ENCODE measurements at places on chromosomes 2 and 18.

GRCh38 chr18:12456441-12456840 is 48.7 kb downstream of the PRELID3A start:
- no peak for DNase-seq

GRCh38 chr2:43340945-43341356 is 114.5 kb upstream of the ZFP36L2 start:
- peak; percentile 34 for DNase-seq

DNA sequence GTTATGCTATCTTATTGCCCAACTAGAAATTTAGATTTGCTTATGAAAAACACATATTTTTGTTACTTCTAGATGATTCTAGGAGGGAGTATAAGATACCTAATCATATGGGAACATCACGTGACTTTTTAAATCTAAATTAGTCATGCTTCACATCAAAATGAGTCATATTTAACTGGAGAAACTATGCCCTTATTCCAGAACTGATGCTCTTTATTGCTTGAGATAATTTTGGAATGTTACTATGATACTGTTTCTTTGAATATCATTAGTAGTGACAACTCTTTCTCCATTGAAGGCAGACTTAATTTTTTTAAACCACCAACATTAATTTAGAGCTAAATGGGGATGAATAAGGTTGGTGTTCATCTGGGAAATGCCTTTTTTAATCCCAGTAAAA is 19.9 kb upstream of the ELAC1 start:
- no peak for DNase-seq

DNA sequence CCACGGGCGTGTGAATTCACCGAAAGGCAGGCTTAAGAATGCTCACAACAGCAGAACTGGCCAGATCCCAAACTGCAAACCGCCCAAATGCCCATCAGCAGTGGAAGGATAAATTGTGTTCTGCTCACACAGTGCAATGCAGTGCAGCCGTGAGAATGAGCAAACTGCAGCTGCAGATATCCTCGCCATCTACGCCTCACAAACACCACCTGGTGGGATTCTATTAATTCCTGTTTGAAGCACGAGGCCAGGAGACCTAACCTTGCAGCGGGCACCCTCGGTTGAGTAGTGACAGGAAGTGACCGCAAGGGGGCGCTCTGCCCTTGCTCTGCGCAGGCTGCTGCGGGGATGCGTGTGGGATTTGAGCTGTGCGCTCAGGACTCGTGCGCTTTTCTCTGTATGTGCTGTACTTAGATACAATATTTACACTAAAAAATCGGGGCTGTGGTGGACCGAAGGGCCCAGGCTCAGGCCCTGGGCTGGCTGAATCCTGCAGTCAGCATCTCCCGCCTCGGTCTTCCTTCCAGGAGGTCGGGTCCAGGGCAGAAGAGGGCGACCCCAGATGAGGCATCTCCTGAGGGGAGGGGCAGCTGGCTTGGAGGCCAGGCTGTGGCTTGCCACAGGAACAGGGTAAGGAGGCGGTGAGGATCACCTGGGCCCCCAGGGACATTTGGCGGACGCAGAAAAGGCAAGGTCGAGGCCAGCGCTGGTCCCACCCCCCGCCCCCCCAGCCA is 19.8 kb upstream of the PDIA6 start:
- DNase-seq = peak; percentile 12

- DNase-seq = peak; percentile 28
Measured at GRCh38 chr2:200307724-200308545, 1.4 kb downstream of the SPATS2L start.

GRCh38 chr2:176760439-176760838 is 452.2 kb upstream of the HNRNPA3 start:
- no peak for DNase-seq

GRCh38 chr2:111967018-111967417 is 68.6 kb downstream of the MERTK start:
- no peak for DNase-seq

- DNase-seq = no peak
Measured at GRCh38 chr2:179974761-179975160, 32.3 kb downstream of the CWC22 start.

- DNase-seq = no peak
Measured at GRCh38 chr2:33272001-33272400, 204.4 kb upstream of the RASGRP3 start.

GRCh38 chr2:121197369-121198091 is 87.5 kb downstream of the TFCP2L1 start:
- no peak for DNase-seq
